ENCODE measurements at places on chromosomes 1 and 21. TPM values are rescaled to one million over a fixed set of nuclear protein-coding genes. Genes with fewer than 3 reads are reported as not detected.

Gene ANKRD34A
- total RNA-seq, result 2.2 TPM

Gene FAM72C
- total RNA-seq, result not detected

Gene CR1L
- 0.24 TPM for total RNA-seq

Gene LMX1A
- 0.84 TPM for total RNA-seq

Gene TMEM82
- total RNA-seq, result not detected

DNA sequence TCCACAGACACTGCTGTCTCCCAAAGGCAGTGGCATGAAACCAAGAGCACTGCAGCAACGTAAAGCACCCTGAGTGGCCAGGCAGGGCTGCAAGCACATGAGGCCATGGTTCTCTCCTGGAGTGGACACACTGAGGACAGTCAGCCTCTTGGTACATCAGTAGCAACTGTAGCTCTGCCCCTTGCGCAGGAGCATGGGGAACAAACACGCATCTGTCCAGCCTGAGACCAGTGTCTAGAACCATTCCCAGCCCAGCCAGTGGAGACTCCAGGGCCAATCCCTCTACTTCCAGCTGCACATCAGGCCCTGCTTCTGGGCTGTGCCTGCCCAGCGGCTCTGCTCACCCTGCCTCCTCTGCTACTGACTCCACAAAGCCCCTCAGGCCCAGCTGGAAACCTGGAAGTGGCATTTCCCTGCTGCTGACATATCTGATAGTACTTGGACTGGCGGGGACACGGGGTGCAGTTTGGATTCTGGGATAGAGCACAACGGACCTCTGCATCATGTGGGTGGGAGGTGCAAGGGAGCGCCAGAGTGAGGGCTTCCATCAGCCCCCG, 49.0 kb downstream of the TOR1AIP2 start:
- H3K27ac ChIP-seq, result no peak overlapping the region
- H3K4me1 ChIP-seq, result no peaks in the 10 kb centered on the region
- H3K4me3 ChIP-seq, result no peak overlapping the region
- no peaks in the 10 kb centered on the region for H3K36me3 ChIP-seq
- no peak for DNase-seq

DNA sequence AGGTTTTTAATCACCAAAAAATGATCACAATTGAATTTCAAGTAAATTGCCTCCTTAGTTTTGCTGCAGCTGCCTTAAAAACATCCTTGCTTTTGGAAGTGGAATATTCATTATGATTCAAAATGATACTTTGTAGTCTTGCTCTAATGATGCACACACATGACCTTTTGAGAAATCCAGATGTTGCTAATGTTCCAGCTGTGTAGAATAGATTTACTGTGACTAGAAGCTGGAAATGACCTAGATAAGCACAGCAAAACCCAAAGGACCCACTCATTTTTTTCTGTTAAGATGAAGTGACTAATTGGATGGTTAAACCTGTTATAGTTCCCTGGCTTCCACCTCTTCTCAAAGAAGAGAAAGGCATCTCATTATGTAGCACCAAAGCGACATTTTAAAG, 64.6 kb upstream of the RALGPS2 start:
- H3K27ac ChIP-seq, result no peak overlapping the region
- no peaks in the 10 kb centered on the region for H3K36me3 ChIP-seq
- no peak overlapping the region for H3K4me3 ChIP-seq
- no peaks in the 10 kb centered on the region for H3K4me1 ChIP-seq
- DNase-seq, result no peak

- H3K27ac ChIP-seq, result no peak overlapping the region
- H3K36me3 ChIP-seq, result no peaks in the 10 kb centered on the region
Observed at GRCh38 chr1:58154256-58154655, 392.3 kb downstream of the OMA1 start.

- H3K4me3 ChIP-seq, result peak overlapping the region; percentile 5
- H3K27ac ChIP-seq, result peak overlapping the region; percentile 13
- H3K4me1 ChIP-seq, result no peaks in the 10 kb centered on the region
- no peaks in the 10 kb centered on the region for H3K36me3 ChIP-seq
Observed at GRCh38 chr1:25922971-25923552, 16.8 kb upstream of the STMN1 start.

GRCh38 chr1:91650764-91651163, 150.1 kb downstream of the CDC7 start:
- no peak overlapping the region for H3K27ac ChIP-seq
- peak; percentile 82 for DNase-seq
- no peaks in the 10 kb centered on the region for H3K36me3 ChIP-seq
- H3K27me3 ChIP-seq, result no peaks in the 10 kb centered on the region

DNA sequence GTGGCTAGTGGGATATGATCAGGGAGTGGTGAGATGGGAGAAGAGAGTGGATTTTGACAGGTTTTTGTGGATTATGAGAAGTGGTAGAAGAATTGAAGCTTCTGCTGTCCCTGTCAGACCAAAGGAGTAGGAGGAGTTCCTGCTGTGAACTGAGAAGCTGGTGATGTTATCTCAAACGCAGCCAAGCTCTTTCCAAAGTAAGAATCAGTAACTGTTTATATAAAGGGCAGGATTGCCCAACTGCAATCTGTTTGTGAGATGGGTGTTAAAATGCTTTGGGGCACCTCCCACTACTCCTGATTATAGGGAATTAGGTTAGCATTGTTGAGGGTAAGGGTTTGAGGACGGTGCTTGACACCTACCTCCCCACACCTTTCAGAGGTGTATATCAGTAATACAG, 60.5 kb upstream of the USP25 start:
- H3K4me3 ChIP-seq, result no peak overlapping the region
- no peak overlapping the region for H3K27ac ChIP-seq
- no peaks in the 10 kb centered on the region for H3K4me1 ChIP-seq
- no peak for DNase-seq
- H3K27me3 ChIP-seq, result no peaks in the 10 kb centered on the region
- H3K36me3 ChIP-seq, result no peaks in the 10 kb centered on the region

DNA sequence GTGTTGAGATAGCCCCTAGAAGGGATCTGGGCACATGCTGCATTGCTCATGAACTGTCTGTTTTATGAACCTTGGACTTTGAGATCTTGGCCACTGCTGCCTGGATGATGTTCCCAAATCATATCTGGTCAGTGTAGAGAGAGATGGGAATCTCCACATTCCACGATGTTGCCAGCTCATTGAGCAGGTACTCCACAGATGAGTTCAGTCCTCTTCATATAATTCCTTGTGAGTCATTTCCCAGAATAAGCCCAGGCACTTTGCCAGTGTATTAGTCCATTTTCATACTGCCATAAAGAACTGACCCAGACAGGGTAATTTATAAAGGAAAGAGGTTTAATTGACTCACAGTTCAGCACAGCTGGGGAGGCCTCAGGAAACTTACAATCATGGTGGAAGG, 254.0 kb upstream of the RUNX1 start:
- no peaks in the 10 kb centered on the region for H3K36me3 ChIP-seq
- no peak for DNase-seq
- H3K4me1 ChIP-seq, result no peaks in the 10 kb centered on the region
- no peaks in the 10 kb centered on the region for H3K27me3 ChIP-seq
- no peak overlapping the region for H3K27ac ChIP-seq

GRCh38 chr21:44010429-44010828, 1.7 kb upstream of the TRAPPC10 start:
- H3K36me3 ChIP-seq, result no peaks in the 10 kb centered on the region
- no peak overlapping the region for H3K4me3 ChIP-seq
- no peaks in the 10 kb centered on the region for H3K4me1 ChIP-seq
- no peak for DNase-seq
- H3K27me3 ChIP-seq, result no peaks in the 10 kb centered on the region

DNA sequence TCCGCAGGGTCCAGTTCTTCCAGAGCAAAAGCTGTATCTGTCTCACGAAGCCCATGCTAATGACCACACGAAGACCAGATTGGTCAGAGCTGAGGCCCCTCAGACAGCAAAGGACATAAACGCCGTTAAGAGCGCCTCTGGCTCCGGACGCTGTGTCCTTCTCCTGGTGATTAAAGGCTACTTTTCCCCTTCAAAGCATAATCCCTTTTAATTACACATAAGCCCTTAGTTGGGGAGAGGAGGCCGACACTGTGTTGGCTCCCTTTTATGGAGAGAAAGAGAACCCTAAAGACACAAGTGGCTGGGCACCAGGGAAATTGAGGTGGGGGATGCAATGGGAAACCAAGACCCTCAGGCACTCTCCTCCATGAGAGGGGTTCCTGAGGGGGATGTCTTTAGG, at the start of gene ABCA4:
Gene ABCA4 (minus strand): TSS at position 158 of the 400 bp plus-strand sequence. CDS start 103 bp downstream, at position 55.
- no peaks in the 10 kb centered on the region for H3K36me3 ChIP-seq
- H3K27me3 ChIP-seq, result no peaks in the 10 kb centered on the region
- H3K4me3 ChIP-seq, result no peak within 1 kb of the TSS
- H3K4me1 ChIP-seq, result no peaks in the 10 kb centered on the region
- H3K27ac ChIP-seq, result no peak within 1 kb of the TSS
